ENCODE measurements at places on chromosomes 13 and 19.

GRCh38 chr13:100523411-100523810 lies 65.2 kb downstream of the GGACT start:
- DNase-seq = no peak

GRCh38 chr13:46101002-46101401 lies 3.8 kb downstream of the CPB2 start:
- DNase-seq = no peak

GRCh38 chr19:39407410-39407659 lies 688 bp downstream of the ZFP36 start:
- no peak for DNase-seq

GRCh38 chr13:78121001-78121400 lies 202.4 kb upstream of the EDNRB start:
- DNase-seq = no peak

DNA sequence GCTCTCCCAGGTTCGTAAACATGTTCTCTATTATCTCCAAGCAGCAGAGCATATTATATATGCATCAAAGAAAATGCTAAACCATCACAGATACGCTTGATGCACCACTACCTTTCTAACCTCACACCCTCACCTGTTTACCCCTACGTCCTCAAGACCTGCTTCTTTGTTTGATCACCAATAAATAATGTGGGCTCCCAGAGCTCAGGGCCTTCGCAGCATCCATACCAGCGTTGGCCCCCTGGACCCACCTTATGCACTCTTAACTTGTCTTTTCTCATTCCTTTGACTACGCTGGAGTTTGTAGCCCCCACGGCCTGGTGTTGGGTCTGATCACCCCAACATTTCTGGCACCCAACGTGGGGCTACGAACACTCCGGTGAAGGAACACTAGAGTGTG lies 10.0 kb upstream of the ZNF443 start:
- no peak for DNase-seq

DNA sequence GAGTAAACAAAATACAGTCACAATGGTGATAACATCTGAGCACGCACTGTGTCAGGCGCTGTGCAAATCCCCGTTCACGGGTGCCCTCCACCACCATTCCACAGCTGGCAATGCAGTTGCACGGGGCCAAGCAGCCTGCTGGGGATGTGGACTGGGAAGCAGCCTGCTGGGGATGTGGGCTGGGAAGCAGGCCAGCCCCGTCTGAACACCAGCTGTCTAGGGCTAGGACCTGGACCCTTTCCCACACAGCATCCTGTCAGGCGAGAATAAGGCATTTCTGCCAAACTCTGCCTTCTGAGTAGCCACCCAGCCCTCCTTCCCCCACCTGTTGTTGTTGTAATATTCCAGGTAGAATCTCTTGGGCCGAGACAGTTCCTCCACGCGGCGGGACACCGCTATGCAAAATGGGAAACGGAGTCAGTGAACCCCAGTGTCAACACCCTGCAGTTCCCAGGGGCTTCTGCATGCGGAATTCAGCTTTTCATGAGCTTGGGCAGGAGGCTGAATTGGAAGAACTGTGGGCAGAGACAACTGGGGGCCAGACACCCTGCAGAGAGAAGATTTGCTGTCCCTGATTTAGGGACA lies 27.8 kb upstream of the MIER2 start:
- DNase-seq = no peak

DNA sequence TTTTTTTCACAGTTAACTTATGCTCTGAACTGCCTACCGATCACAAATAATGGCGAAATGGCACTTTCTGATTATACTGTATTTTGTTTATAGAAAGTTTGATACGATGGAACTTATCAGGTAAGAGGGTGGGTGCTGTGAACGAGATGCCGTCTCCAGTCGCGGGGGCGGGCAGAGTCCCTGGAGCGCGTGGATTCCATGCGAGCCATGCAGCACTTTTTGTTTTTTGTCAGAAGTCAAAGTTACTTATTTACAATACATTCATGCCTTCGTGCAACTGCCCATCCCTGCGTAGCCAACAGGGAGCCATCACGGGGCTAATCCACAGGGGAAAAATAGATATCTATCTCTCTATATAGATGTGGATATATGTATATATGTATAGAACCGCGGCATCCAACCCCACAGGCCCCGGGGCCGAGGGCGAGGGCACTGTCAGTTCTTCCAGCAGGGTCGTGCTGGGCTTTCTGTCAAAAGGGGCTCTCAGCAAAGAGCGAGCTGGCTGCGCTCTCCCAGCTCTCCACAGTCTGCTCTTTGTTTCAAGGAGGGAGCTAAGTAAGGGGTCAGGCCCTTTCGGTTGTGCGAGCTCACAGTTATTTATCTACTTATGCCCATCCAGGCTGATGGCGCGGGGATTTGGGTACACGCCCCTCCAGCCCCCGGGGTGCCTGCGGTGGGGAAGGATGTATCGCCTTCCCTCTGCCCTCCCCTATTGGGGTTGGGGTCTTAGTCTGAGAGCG lies 3.4 kb downstream of the SLITRK1 start:
- DNase-seq = no peak

DNA sequence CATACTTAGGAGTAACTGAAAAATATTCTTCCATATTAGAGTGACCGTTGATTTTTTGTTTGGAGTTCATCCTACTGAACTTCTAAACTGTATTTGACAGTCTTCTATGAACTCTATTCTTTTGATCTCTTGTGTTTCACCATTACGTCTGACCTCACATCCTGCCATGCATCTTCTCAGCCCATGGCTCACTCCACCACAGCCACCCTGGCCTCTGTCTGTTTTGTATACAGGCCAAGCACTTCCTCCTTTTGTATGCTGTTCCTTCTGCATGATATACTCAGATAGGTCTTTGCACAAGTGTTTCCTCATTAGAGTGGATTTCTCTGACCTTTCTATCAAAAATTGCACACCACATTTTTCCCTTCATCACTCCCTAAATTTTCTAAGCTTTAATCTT lies 119.9 kb downstream of the MAB21L1 start:
- no peak for DNase-seq

DNA sequence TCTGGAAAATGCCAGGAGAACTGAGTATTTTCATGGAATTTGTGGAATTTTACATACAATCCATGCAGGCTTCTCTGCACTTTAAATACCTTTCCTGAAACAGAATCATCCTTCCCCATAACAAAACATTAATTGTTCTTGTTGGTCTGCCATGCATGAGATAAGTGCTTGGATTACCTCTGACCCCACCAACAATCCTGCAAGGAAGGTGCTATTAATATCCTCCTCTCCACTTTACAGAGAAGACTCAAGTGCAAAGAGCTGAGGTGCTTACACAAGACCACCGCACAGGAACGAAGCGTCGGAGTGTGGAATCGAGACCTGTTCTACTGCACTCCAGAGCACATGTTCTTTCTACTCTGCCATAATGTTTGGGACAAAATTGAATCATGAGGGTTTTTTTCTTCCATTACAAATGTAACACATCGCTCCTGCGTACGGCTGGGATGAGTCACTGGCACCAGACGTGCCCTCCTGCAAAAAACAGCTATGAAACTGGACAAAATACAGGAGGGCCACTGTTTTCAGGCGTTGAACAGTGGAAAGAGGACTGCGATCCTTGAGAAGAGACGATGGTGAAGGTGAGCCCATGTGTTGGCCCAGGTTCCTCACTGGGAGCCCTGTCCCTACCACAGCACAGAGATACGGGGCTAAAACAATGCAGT lies 12.9 kb upstream of the LRRC4B start:
- no peak for DNase-seq

DNA sequence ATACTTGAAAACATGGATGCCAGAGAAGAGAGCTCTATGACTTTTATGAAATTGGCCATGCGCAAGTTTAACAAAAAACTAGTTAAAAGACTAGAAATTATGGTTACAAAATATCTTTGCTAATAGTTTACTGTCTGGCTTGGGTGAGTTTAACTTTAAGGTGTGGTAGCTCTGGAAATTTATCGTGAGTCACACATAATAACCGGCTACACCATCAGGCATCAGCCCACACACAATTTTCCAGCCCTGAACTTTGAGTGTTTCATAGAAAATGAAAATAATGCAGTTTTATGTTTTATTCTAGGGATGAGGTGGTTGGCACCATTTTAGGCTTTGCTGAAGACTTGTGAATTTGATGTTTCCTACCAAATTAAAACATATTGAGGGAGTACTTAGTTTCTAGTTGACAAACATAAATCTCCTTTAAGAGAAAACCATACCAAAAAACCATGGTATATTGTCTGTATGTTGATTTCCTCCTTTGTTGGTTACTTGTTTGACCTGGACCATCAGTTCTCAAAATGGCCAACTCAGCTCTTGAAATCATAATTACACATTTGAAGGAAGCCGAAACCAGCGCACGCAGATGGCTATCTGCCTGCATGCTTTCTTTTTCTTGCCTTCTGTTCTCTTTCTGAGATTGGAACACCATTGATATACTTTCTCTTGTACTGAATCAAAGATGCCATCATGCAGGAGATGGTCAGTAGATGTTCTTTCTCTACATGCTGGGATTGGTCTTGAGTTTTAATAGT lies 125.1 kb downstream of the AKAP11 start:
- DNase-seq = no peak

DNA sequence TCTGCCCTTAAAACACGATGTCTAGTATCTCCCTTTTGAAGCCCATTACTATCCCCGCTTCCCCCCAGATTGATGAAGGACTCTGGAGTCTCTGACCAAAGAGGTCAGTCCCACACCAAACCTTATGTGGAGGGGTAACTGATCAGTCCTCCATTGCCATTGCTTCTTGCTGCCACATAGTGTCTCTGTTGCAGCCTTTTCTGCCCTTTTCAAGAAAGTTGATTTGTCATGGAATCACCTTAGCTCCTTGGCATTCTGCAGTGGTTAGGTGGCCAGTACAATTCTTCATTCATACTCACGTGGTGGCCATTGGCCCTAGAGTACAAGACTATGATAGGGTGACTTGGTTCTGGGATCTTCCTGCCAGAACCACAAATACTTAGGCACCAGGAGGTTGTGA lies 8.4 kb upstream of the HTR2A start:
- no peak for DNase-seq

DNA sequence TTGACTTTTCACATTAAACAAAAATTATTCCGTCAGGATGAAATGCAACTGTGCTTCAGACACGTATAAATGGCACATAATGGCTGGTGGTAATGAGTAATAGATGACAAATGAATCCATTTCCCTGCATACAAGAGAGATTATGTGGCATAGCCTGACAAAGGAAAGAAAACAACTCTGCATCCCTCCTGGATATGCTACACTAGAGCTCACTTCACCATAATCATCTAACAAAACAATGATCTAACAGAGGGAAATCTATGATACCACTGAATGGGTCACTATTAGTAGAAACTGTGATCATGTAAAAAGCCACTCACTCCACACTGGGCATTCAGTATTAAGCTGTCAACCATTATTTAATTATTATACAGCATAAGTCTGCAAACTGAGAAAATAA lies 1498.4 kb downstream of the EFNB2 start:
- DNase-seq = no peak
